Activated gamma-delta T cell treated with anti-CD3 and anti-CD28 coated beads, Interleukin-2, amount 50 U/mL, for 16 hours (primary cell): ENCODE measurements at places on chromosomes 1 and 21.

DNA sequence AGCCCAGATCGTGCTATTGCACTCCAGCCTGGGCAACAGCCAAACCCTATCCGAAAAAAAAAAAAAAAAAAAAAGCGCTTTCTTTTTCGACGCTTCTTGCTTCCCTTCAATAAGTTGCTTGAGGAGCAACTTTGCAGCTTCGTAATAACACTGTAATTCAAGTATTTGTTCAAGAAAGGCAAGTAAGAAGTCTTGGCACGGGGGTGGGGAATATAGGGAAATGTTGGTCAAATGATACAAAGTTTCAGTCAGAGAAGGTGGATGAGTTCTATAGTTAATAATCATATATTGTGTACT is 871 bp upstream of the PSMA5 start:
- DNase-seq, result no peak

GRCh38 chr1:214461305-214461704 is 90.1 kb downstream of the PTPN14 start:
- no peak for DNase-seq

DNA sequence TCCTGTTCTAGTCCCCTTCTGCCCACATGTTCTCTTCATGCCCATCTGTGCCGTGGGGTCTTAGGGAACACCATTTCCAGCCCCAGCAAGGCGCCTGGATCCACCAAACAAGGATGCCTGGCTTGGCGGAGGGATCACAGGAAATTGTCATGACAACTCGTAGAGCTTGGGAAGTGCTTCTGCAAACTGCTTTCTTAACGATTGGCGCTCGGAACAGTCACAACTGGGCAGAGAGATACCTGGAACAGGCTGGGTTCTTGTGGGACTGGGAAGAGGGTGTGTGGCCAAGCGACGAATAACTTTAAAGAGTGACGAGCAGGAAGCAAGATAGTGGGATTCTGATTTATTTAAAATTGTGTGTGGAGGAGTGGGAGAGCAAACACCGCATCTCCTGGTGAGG is 329.8 kb downstream of the RPS6KC1 start:
- DNase-seq, result no peak

GRCh38 chr1:42961312-42962091 is 2.8 kb upstream of the SLC2A1 start:
- no peak for DNase-seq

DNA sequence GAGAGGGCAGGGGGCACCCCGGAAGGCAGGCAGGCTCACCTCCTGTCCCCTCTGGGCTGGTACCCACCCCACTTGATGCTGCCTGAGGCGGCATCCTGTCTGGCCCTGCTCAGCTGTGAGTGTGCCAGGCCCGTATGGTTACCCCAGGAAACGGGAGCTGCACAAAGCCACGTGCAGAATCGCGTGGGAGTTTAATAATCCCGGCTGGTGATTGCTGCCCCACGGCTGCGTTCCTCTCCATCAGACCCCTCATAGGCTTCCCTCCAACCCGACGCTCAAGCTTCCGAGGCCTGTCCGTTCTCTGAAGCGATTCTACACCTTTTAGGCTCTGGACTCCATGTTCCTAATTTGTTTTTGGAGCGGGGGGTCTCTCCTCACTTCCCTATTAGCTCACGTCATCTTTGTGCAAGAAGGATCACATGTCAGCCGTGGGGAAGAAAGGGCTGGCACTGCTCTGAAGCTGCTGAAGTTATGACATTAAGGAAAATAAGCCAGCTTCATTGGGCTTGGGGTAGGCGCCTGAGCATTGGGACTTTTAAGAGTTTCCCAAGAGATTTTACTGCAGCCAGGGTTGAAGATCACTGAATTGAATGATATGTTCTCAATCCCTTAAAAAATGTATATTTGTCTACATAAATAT is 1.1 kb upstream of the B3GALT5 start:
- no peak for DNase-seq

- DNase-seq, result no peak
Measured at GRCh38 chr1:77103486-77103885, 115.7 kb downstream of the PIGK start.

GRCh38 chr1:184509105-184509504 is 122.3 kb downstream of the C1orf21 start:
- no peak for DNase-seq
